ENCODE measurements at places on chromosomes 7 and 10.

DNA sequence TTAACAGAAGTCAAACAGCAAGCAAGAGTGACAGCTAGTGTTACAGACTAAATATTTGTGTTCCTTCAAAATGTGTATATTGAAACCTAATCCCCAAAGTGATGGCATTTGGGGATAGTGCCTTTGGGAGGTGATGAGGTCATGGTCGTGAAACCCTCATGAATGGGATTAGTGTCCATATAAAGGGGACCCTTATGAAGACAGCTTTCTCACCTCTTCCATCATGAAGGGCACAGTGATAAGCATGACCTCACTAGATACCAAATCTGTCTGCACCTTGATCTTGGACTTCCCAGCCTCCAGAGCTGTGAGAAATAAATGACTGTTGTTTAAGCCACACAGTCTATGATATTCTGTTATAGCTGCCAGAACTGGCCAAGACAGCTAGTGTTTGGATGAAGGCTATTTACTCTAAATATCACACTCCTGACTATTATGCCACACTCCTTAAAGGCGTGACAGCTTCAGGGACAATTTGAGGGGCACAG lies 235.7 kb upstream of the TMEM72 start:
- no peak for DNase-seq

- no peak for DNase-seq
Observed at GRCh38 chr10:38093816-38094157, 350 bp upstream of the ZNF37A start.

GRCh38 chr7:83850125-83850524 lies 201.2 kb upstream of the SEMA3E start:
- DNase-seq, result no peak

- DNase-seq, result peak; percentile 24
Observed at GRCh38 chr7:18290223-18290622, 205.3 kb upstream of the HDAC9 start.

DNA sequence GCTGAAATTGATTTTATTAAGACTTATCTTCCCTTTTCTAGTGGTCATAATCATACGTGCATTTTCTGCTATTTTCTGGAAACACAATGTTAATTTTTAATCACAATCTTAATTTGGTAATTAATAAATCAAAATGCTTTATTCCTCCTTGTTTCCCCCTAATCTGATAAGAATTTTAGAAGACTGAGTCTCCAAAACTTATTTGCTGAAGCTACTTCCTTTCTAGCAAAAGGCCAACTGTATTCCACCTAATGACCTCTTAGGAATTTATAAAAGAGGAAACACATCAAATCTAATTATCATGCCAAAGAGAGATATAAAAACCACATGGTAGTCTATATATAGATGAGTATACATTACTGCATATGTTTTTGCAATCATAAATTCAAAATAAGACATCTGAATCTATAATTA lies 140.6 kb downstream of the GNAI1 start:
- peak; percentile 52 for DNase-seq

- DNase-seq, result no peak
Observed at GRCh38 chr7:91251877-91252276, 12.4 kb upstream of the FZD1 start.

All from OCI-M1 (cell line).